ENCODE measurements at places on chromosomes 11 and 22. TPM values are rescaled to one million over a fixed set of nuclear protein-coding genes. Genes with fewer than 3 reads are reported as not detected.

SOX10 gene
- not detected for polyA plus RNA-seq

CFAP300 gene
- polyA plus RNA-seq: not detected

C11orf71 gene
- polyA plus RNA-seq: 29.9 TPM

OR51B4 gene
- polyA plus RNA-seq: not detected

CRYAB gene
- polyA plus RNA-seq: not detected

MS4A12 gene
- polyA plus RNA-seq: not detected

POU2AF2 gene
- not detected for polyA plus RNA-seq

NPAT gene
- 9.9 TPM for polyA plus RNA-seq

OR8A1 gene
- polyA plus RNA-seq: not detected

ZNF280B gene
- 2.3 TPM for polyA plus RNA-seq

BCO2 gene
- 7.4 TPM for polyA plus RNA-seq

HEPHL1 gene
- not detected for polyA plus RNA-seq

OR5B21 gene
- not detected for polyA plus RNA-seq

LMO2 gene
- 33.2 TPM for polyA plus RNA-seq

LRRC56 gene
- polyA plus RNA-seq: 0.76 TPM

CYP2D6 gene
- 11.5 TPM for polyA plus RNA-seq

KRTAP5-8 gene
- not detected for polyA plus RNA-seq

OR52H1 gene
- polyA plus RNA-seq: not detected

LIF gene
- not detected for polyA plus RNA-seq

GPHA2 gene
- polyA plus RNA-seq: not detected

C11orf91 gene
- polyA plus RNA-seq: not detected

INS gene
- polyA plus RNA-seq: not detected

LAMTOR1 gene
- polyA plus RNA-seq: 100 TPM

BTG4 gene
- not detected for polyA plus RNA-seq

PPP6R2 gene
- 84.6 TPM for polyA plus RNA-seq

MPZL2 gene
- polyA plus RNA-seq: not detected

MMP8 gene
- polyA plus RNA-seq: not detected

GRAP2 gene
- polyA plus RNA-seq: not detected

RIMBP3C gene
- polyA plus RNA-seq: 0.07 TPM

CNIH2 gene
- polyA plus RNA-seq: 54.5 TPM

MMP10 gene
- polyA plus RNA-seq: not detected

SULT4A1 gene
- polyA plus RNA-seq: 182 TPM

Data from neural cell (in vitro differentiated cells).